Airway epithelial cell (primary cell): ENCODE measurements at places on chromosomes 2 and 18. TPM values are rescaled to one million over a fixed set of nuclear protein-coding genes. Genes with fewer than 3 reads are reported as not detected.

The LYG2 gene
- total RNA-seq, result not detected in 2 replicates

The PJVK gene
- total RNA-seq, result 0.74 and 0.78 TPM in 2 replicates

The TMEM169 gene
- total RNA-seq, result 0.07 and 3.2 TPM in 2 replicates

The LBX2 gene
- total RNA-seq, result 0.56 TPM in 2 replicates

The FAM117B gene
- 2.3 and 5.3 TPM in 2 replicates for total RNA-seq

The DHRS9 gene
- total RNA-seq, result 34.2 and 50.4 TPM in 2 replicates

The ANKRD62 gene
- not detected in 2 replicates for total RNA-seq

The CRYBA2 gene
- not detected in 2 replicates for total RNA-seq

The STARD6 gene
- 0.51 TPM in 1 of 2 replicates, not detected in the other for total RNA-seq

The RESP18 gene
- total RNA-seq, result not detected in 2 replicates

The SLC66A2 gene
- 49.1 and 49.4 TPM in 2 replicates for total RNA-seq

The HAAO gene
- total RNA-seq, result not detected in 2 replicates

The SLC9A4 gene
- total RNA-seq, result not detected in 2 replicates

The SERPINB12 gene
- total RNA-seq, result 0.28 TPM in 1 of 2 replicates, not detected in the other

The NTSR2 gene
- not detected in 2 replicates for total RNA-seq

The C2orf80 gene
- not detected in 2 replicates for total RNA-seq

The CYP20A1 gene
- total RNA-seq, result 8.7 and 10.0 TPM in 2 replicates

The POTEI gene
- not detected in 2 replicates for total RNA-seq

The UGT1A6 gene
- total RNA-seq, result 35.8 and 38.9 TPM in 2 replicates

The TBR1 gene
- not detected in 2 replicates for total RNA-seq

The CYRIA gene
- 0.84 and 1.1 TPM in 2 replicates for total RNA-seq
